ENCODE measurements at places on chromosomes 16 and 17. TPM values are rescaled to one million over a fixed set of nuclear protein-coding genes. Genes with fewer than 3 reads are reported as not detected.

GRCh38 chr16:391885-392335 is 5.1 kb upstream of the NME4 start:
- no peak for DNase-seq

CES4A gene
- total RNA-seq, result 15.4 TPM

DNA sequence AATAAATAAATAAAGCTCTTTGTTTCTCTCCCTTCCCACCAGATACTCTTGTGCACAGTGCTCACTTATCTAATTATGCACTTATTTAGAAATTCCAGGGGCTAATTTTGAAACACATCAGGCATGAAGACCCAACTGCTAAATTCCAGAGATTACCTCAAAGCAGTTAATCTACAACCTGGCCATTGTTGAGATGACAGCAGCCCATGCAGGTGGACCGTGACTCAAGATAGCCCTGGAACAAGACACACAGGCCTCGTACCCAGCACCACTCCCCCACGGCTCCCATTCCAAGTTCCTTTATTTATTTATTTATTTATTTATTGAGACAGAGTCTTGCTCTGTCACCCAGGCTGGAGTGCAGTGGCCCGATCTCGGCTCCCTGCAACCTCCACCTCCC is 60.1 kb upstream of the NPEPPS start:
- no peak for DNase-seq

DNA sequence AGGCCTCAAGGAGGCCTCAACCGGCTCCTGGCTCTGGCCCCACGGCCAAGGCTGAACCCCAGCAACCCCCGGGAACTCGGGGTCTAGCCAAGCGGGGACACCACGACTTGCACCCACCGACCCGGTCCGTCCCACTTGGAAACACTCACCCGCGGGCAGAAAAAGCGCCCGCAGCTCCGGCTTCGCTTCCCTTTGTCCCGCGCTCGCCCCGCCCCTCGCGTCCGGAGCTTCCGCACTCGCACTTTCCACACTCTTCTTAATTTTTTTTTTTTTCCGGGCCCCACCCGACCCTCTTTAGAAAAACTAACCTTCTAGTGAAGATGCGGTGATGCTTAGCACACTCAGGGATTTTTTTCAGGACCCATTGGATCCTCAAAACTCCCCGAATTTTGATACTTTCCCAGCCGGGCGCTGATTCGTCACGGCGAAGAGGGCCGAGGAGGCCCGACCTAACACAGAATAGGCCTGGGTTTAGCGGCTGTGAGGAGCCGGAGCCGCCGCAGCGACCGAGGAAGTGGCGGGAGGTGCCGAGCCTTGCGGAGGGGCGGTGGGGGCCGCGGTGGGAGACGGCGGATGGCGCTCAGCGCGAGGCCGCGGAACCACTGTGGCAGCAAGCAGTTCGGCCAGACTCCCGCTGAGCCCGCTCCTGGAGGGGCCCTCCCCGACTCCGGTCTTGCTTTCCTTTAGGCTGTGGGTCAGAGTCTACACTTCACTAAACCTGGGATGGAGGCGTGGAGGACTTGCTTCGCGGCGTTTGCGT is at the start of gene SMARCE1:
TSS of gene SMARCE1 (minus strand) at position 195 of the 760 bp plus-strand sequence. CDS start 2,016 bp downstream, outside the sequence.
- peak; percentile 55 for DNase-seq

TCAP gene
- total RNA-seq, result 0.47 TPM

GRCh38 chr17:74326506-74326905 is 480 bp downstream of the KIF19 start:
- no peak for DNase-seq

DNA sequence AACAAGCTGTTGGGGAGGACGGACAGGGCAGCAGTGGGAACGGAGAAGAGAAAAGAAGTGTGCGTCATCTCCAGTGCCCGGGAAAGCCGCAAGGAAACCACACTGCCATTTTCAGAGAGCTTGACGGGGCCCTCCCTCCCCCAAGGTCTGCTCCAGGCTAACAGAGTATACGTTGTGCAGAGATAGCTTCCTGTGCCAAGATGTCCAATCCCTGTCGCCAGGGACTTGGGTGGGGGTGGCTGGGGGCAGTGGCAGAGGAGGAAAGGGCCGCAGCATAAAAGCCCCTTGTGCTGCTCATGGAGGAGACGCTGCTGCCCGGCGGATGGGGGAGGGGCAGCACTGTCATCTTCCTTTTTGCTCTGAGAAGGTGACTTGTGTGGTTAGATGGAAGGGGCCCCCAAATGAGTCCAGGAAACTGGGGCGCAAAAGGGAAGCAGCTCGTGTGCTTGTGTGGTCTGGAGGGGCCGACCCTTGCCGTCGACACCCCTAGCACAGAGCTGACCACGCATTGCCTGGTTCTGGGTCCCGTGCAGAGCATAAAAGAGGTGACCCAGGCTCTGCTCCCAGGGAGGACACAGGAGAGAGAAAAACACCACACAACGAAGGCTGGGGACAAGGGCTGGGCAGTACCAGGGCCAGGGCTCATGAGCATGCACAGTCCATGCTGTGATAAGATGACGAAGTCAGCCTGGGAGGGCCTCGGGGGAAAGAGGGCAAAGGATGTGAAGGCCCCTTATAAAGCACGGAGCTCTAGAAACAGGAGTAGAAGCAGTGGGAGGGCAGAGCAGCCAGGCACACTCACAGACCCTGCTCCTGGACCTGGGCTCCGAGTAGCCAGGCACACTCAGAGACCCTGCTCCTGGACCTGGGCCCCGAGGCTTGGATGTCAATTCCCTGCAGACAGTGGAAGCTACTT is 372.7 kb downstream of the SLC39A11 start:
- no peak for DNase-seq

USP43 gene
- total RNA-seq, result 3.6 TPM

RFWD3 gene
- 12.5 TPM for total RNA-seq

Data from occipital lobe (tissue), 3 donors.